Caki2 (cell line): ENCODE measurements at places on chromosomes 6 and 20. TPM values are rescaled to one million over a fixed set of nuclear protein-coding genes. Genes with fewer than 3 reads are reported as not detected.

GRCh38 chr20:44730441-44730840, 15.2 kb upstream of the KCNK15 start:
- DNase-seq: peak; percentile 98

DNA sequence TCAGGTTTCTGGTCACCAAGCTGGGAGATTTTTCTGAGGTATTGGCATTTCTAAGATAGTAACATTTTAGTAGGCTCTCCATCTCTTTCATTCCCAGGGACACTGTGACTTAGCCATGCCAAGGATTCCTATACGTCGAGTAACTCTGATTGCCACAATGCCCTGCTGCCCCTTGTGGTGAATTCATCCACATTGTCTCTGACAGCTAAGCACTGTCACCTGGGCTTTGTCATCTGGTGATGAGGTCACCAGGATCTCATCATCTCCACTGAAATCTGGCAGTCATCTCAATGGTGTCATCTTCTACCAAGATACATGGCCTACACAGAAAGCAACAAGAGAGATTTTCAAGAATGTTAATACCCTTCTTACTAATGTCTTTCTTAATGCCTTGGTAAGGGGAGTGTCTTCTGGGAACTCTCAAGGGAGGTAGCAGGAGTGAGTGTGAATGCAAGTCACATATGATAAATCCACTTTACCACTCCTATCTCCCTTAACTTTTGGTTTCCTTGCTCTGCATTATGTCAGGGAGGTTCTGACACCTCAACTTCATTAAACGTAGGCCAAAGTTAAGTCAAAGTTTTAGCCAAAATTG, 246.7 kb downstream of the CD109 start:
- peak; percentile 39 for DNase-seq

DNA sequence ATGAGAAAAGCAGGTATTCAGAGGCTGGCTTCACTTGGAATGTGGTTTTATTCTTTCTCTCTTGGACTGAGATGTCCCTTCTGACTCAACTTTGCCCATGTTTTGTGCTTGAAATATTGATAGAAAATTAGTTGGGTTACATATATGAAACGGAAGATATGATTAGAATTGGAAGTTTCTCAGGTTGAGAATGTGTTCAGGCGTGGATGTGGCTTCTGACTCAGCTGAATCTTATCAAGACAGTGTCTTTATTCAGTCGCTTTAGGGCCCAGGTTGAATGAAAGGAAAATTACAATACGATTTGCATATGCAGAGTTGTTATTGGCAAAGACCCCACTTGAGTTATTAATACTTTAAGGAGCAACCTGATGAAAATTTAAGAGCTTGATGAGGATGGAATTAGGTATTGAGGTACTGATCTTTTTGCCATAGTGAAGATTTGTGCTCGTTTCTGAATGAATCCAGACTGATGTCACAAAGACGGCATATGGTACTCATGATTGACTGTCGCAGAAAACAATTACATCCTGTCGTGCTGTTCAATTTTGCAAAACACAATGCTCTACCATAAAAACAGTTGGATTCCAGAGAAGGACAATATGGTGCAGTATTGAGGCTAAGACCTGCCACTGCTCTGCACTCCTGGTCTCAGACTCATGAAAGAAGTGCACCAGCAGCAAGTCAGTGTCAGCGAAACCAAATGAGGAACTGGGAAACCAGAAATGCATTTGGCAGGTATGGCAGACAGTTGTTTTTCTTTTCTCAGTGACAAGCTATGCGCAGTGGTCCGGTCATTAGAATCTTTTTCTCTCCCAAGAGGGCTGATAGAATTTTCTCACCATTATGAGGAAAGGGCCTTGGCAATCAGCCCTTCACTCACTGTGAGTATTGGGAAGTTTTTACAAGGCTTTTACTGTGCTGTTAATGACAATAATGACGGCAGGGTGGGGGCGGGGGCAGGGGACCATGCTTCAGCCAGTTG, 158.3 kb downstream of the DOK5 start:
- no peak for DNase-seq

DNA sequence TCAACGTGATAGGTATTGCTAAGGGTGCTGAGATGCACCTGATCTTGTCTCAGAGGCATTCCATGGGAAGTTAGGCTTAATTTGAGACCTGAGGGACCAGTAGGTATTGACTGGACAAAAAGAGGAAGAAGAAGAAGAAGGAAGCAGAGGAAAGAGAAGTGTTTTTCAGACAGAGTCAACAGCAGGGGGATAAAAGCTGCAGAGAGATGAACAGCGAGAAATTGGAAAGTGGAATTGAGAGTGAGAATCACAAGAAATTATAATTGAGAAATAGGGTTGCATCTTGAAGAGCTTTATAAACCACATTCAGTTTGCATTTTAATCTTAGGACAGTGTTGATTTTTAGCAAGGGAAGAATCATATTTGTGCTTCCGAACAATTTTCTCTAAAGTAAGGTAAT, 254.0 kb downstream of the CD83 start:
- no peak for DNase-seq

GRCh38 chr20:35558451-35558850, 16.6 kb downstream of the ERGIC3 start:
- DNase-seq: no peak

GRCh38 chr6:112172540-112172939, 81.8 kb downstream of the LAMA4 start:
- no peak for DNase-seq

Gene RBM38
- total RNA-seq: 14.6 and 15.2 TPM in 2 replicates

Gene PAQR8
- 3.7 and 3.9 TPM in 2 replicates for total RNA-seq

Gene CFAP206
- total RNA-seq: 4.0 and 4.1 TPM in 2 replicates

Gene NFKBIL1
- 52.6 and 56.1 TPM in 2 replicates for total RNA-seq

Gene ANKEF1
- total RNA-seq: 3.7 and 7.1 TPM in 2 replicates
